Prostate gland (tissue), 2 donors: ENCODE measurements at places on chromosomes 2 and 18. TPM values are rescaled to one million over a fixed set of nuclear protein-coding genes. Genes with fewer than 3 reads are reported as not detected.

The COQ10B gene
- total RNA-seq, result 18.7 TPM

The CAPN13 gene
- total RNA-seq, result 2.0 TPM

The EIF4E2 gene
- total RNA-seq, result 39.2 TPM

The SCN2A gene
- 0.87 TPM for total RNA-seq

DNA sequence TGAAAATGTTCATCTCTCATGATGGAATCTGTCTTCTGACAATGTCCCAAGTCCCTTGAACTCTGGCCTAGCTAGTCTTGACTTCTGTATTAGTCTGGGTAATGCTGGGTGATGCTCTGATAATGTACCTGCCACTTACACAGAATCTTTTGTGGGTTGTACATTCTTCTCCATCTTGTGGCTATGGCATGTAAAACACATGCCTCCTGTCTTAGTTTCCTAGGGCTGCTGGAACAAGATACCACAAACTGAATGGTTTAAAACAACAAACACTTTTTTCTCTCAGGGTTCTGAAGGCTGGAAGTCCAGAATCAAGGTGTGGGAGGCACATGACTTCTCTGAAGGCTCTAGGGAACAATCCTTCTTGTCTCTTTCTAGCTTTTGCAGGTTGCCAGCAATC, 57.1 kb downstream of the RAPGEF4 start:
- DNase-seq, result no peak

DNA sequence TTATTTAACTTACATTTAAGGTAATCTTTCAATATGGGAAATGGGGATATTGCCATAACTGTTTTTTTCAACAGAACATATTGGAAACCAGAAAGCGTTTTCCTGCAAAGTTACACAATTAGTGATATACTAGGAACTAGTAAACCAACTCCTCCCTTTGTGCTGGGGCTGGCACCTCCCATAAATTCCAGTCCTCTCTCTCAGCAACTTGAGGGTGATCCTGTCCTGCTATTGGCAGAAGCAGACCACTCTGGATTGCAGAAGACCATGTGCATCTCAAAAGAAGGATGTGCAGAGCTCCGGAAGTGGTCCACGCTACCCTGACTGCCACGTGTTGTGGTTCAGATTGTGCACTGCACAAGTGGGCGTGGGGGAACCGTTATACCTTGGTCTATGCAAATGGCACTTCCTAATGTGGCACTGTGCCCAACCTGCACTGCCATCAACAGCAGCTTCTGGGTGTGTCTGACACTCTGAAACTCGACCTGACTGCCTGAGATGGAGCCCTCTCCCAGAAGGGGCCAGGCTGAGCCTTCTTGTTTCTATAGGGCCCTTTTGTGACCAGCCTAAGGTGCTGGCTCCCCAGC, 219.2 kb downstream of the ZNF516 start:
- DNase-seq, result no peak

DNA sequence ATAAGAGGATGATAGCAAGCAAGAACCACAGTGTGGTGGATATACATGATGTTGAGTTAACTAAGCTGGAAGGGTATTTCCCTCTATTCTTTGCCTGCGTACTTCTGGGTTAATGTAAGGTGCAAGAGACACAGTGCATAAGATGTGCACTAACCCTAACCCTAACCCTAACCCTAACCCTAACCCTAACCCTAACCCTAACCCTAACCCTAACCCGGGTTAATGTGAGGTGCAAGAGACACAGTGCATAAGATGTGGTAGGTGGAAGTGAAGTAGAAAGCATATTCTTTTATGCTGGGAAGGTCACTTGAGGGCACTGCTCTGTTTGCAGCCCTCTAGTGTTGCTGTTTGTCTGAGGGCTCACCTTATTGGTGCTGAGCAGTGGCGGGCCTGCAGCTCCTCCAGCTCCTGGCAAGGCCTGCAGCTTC, 181.5 kb upstream of the ITGA4 start:
- DNase-seq, result no peak

DNA sequence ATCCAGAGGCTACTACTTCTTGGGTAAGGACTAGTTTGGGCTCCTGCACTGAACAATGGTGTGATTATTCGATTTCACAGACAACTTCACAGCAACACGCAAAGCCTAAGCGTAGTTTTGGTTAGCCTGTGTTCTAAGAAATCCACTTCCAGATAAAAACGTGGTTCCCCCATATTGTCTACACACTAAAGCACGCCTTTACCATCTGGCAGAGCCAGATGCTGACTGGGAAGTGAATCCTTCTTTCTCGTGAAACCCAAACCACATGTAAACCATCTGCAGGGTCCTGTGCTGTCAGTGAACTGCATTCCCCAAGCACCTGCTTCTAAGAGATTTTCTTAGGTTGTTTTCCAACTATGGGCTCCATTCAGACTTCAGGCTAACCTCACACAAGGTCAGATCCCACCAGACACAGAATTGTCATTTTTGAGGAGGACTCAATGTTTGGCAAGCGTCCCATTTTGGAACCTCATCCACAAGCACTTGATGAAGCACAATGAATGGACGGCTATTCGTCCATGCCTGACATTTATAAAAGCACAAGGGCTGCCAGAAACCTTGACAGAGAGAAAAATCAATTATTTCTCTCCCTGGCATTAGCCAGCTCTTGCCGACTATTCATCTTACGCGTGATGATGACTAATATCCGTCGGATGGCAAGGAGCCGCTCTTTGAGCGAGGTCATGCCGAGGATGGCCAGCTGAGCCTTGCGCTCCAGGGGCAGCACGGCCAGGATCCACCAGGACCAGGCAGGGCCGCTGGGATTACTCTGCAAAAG, 38.4 kb downstream of the LONRF2 start:
- no peak for DNase-seq

- DNase-seq, result no peak
These were observed 181.8 kb downstream of the SNTG2 start for GRCh38 chr2:1132328-1132969.

GRCh38 chr2:231554748-231555545, 24.7 kb upstream of the NMUR1 start:
- no peak for DNase-seq

GRCh38 chr2:69554981-69555380, 88.6 kb downstream of the AAK1 start:
- peak; percentile 13 for DNase-seq

DNA sequence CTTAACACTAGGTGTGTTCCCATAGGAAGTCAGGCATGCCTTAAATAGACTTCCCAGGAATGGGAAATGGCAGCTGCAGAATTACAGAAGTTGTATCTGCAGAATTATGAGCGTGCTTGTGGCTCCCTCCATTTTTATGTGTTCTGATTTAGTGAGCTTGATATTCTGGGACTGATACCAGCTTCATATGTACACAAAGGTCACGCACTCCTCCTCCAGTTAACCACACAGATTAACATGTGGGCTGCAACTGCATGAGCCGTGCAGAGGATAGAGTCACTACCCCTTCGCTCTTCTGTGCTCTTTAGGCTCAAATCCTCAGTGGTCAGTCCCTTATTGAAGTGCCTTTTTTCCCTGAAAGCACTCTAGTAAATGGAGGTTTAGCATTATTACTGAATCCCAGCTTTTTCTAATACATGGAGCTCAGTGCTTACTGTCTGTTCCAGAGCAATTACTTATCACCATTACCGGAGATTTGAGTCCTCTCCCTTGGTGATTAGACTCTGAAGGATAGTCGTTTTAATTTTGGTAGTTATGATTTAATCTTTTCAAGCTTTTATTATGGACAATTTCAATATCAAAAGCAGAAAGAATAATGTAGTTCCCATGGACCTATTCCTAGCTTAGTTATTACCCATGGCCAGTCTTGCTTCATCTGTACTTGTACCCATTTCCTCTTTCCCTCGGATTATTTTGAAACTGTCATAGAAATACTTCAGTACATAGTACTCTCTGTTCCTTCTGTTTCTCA, 238.3 kb downstream of the PRKCE start:
- DNase-seq, result no peak

DNA sequence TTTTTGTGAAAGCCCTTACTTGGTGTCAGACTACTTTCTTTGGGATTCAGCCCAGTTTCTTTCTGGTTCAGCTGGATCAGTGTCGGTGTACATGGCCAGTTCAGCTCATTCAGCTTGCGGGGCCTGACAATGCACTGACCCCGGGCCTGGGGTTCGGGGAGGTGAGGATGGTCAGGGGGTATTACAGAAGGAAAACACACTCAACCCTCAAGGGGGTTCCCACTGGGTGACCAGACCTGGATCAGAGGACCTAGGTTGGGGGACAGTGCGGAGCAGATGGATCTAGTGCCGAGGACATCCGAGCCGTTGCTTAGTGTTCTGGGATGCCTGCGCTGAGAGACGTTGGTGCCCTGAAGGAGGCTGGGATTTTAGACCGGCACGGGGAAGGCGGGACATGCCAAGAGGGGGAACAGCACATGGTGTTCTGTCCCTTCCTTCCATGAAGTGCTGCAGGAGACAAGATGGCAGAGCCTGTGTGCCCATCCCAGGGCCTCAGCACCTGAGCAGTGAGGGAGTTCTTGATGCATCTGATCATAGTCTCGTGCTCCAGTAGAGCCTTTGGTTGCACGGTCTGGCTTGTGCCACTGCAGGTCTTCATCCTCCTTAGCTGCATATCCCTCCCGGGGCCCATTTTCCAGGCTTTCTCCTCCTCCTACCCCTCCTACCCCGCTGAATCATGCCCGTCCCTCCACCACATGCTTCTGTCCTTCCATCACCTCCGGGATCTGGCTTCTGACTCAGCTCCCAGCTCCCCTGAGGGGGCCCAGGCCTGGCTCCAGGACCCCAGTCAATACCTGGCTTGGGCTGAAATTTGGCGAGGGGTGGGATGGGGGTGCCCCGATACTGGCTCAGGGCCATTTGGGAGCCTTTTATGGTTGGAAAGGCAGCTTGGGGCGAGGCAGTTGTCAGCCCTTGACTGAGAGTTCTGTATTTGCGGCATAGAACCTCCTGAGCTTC, 18.0 kb downstream of the SPEG start:
- peak; percentile 53 for DNase-seq

DNA sequence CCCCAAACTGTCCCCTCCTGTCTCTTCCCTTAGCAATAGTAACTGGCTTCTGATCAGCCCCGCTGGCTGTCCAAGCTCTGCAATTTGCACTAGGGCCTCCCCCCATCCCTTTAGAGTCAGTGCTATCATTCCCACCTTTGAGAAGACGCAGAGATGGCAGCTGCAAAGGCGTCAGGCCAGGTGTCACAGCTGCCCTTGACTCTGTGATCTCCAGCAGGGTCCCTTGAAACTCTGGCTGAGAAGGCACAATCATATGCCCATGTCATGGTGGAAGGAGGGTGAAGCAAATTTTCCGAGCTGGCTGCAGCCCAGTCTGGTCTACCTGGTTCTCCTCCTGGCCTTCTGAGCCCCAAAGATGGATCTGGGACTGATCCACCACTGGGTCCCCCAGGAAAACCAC, 49.2 kb upstream of the TEX51 start:
- no peak for DNase-seq

DNA sequence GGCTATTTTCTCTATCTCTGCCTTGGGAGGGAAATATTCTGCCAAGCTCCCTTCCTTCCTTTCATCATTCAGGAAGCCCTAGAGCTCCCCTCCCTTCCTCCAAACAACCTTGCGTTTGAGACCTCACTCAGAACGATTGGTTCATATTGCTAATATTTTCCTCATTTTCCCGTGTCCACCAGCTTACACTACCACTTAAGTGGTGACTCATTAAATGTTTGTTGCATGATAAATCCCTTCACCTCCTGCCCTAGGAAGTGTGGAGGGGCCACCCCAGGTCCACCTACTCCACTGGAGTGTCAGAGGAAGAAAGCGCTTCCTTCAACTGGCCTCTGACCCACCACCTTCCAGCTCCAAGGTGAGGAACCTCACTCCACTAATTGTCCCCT, 2.3 kb upstream of the LPIN2 start:
- no peak for DNase-seq

GRCh38 chr18:50507120-50507590, 52.7 kb upstream of the MAPK4 start:
- DNase-seq, result peak; percentile 29

- no peak for DNase-seq
These were observed 338.3 kb downstream of the GULP1 start for GRCh38 chr2:188629753-188630527.

DNA sequence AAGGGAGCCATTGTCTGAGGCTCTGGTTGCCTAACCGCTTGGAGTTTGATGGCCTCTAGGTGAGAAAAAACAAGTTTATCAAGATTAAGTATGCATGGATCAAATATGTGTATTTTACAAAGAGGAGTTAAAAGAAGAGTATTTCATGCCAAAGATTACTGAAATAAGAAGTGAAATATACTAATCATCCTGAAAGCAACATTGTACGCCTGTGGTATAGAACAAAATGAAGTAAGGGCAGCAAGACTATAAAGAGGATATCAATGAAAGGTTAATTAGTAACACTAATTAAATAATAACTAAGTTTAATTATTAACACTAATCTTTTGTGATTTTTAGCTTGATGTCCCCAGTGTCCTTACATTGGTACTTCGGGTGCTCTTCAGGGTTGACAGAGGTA, 276.7 kb downstream of the CALCRL start:
- DNase-seq, result no peak

DNA sequence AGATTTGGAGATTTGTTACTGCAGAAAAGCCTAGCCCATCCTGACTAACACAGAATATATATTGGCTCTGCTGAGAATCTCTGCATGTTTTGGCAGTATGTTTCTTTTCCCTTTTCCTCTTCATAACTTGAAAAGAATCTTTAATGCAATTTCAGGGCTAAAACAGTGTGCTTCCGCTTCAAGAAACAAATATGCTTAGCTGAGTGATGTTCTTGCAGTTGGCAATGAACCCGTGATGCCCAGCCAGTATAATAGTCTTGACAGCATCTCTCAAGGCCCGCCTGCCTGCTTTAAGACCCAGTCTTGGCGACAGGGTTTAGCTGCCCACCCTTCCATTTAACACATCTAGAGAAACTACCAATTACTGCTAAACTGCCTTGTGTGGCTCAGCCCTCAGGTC, 184.5 kb downstream of the INO80D start:
- DNase-seq, result no peak

- DNase-seq, result peak; percentile 75
These were observed 891 bp upstream of the KHK start for GRCh38 chr2:27085673-27086089.

DNA sequence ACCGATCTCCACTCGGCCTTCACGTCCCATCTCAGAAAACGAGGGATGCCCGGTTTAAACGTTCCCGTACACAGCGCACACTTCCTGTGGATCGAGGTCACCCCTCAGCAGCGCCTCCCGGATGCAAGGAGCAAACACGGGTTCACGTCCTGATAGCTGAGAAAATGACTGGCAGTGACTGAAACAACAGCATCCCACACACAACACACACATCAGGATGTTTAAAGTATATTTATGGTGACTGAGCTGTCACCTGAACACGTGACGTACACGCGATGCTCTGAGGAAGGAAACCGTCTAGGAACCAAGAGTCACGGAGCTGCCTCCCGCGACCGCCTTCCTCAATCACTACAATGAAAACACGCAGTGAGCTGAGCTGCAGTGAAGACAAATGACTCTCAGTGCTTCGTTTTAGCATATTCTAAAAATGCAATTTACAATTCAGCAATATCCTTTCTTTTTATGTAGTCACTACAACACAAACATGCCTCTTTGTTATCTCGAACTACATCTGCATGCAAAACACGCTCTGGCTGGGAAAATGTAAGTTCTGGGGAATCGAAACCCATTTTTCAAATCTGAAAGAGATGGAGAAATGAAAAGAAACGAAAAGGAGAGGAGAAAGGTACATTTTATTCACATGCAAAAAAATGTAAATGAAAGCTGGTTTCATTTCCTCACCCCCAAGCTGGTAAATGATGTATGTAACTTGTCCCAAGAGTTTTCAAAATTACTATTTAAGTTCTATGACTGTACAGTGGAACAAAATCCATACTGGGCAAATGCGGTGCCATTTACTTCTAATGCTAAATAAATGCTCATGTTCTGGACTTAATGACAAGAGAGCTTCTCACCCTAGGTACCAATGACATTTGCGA, 19.8 kb downstream of the HDAC4 start:
- DNase-seq, result no peak
